Stimulated activated CD4-positive, alpha-beta T cell treated with anti-CD3 and anti-CD28 coated beads, Interleukin-1b, Interleukin-23, amount 100 ng/mL, for 4 hours (primary cell): ENCODE measurements at places on chromosomes 7 and 10.
A peak's percentile ranks its signal among the peaks of the same experiment; 100 is the strongest.

GRCh38 chr7:149310113-149310836 lies 48.3 kb downstream of the ZNF783 start:
- no peak for DNase-seq

DNA sequence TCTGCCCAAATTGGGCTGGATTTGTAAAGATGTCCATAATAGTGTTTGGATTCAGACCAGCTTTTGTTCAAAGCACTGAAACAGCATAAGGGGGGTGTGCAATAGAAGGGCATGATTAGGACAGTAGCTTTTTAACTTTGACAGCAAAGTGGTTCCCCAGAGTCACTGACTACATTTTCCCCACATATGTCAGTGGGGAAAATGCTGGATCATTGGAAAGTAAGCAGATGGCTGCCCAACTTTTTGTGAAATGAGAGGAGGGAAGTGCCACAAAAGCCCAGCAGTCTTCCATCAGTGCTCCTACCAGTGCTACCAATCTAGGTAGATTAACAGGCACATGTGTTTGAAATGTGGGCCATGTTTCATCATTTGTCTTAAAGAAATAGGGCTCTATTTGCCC lies 162.8 kb downstream of the FZD1 start:
- DNase-seq, result no peak

- DNase-seq, result peak; percentile 36
Measured at GRCh38 chr10:122515588-122516231, 44.8 kb upstream of the DMBT1 start.

DNA sequence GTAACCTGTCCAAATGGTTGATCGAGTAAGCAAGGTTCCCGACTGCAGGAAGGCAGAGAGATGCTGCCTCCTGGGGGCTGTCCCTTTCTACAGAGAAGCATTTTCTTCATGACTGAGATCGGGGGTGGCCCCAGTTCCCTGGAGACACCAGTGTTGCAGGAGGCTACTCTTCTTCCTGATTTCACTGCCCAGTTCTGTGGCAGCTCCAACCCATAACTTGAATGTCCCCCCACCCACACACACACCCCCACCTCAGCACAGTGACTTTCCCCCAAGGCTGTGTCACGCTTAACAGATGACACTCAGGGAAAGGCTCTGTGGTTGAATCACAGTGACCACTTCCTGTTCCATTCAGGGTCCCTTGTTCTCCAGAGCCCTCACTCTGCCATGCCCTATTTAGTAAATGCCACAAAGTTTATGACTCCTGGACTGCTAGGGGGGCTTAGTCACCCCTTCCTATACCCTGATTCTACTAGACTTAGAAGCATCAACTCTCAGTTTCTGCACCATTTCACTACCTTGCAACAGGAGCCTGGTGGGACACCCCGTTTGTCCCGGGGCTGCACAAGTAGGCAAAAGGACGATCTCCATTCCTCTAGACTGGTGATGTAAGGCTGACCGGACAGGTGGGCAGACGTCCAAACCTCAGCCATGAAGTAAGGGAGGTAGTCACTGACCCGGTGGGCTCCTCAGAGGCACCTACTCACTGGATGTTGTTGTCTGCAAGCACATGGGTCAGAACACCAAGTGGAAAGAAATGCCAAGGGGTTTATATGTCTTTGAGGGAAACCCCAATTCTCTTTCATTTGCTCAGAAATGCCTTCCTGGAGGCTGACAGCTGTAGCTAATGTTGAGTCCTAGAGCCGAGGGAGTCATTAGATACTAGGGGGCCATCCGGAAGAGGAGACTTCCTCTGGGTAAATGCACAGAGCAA lies 31.3 kb upstream of the SMC3 start:
- peak; percentile 56 for DNase-seq

DNA sequence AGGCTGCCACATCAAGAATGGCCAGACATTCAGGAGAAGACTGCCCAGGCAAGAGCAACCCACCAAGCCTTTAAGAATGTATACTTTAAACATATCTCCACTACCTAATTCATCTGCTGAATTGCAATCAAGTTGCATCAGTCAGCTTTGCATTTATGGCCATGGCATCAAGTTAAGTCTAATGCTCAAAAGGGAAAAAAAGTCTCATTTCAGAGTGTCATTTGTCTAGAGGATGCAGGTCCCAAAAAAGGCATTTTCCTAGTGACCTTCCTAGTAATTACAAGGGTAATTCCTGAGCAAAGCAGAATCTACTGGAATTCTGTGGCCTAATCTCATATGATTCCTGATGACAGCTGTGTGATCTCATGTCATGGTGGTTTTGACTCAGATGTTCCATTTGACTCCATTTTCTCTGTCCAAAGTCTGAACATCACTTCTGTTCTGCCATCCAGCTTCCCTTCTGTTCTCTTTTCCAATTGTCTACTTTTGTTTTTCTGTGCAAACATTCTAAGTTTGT lies 7.3 kb upstream of the CABCOCO1 start:
- no peak for DNase-seq

- DNase-seq, result no peak
Measured at GRCh38 chr7:25455683-25456251, 227.5 kb upstream of the NPVF start.

GRCh38 chr7:98192781-98193457 lies 18.3 kb upstream of the BHLHA15 start:
- DNase-seq, result no peak

DNA sequence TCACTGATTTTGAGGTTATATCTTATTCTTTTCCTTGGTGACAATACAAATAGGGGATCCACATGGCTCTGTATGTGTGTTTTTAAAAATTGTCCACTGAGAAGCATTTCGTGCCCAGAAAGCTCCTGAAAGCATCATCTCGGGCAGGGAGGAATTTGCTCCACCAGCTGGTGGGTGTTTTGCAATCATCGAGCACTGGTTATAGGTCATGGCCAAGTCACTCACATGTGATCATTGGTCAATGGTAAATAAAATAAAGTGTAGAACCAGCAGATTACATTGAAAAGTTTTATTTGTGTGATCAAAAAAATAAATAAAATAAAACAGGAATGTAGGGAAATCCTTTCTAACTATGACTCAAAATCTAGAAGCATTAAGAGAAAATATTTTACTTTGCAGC lies 23.0 kb upstream of the SNX13 start:
- DNase-seq, result no peak

GRCh38 chr10:6148908-6149307 lies 53.8 kb upstream of the PFKFB3 start:
- DNase-seq, result no peak

DNA sequence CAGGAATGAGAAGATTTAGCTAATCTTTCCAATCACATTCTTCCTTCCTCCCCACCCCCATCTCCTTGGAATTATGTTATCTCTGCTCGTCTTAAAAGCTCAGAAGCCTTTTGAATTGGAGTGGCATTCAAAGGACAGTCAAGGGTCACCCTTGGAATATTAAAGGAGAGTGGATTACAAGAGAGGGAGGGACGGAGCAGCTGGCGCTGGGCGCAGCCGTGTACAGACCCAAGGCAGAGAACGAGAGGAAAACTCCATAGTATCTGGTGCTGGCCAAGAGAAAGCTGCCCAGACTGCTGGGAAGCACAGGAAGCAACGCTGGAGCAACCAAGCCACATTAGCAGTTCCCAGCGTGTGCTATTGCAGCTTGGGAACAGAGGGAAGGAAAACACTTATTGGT lies 95.7 kb downstream of the POU6F2 start:
- no peak for DNase-seq

GRCh38 chr10:124993736-124994451 lies 52.0 kb downstream of the ZRANB1 start:
- no peak for DNase-seq

DNA sequence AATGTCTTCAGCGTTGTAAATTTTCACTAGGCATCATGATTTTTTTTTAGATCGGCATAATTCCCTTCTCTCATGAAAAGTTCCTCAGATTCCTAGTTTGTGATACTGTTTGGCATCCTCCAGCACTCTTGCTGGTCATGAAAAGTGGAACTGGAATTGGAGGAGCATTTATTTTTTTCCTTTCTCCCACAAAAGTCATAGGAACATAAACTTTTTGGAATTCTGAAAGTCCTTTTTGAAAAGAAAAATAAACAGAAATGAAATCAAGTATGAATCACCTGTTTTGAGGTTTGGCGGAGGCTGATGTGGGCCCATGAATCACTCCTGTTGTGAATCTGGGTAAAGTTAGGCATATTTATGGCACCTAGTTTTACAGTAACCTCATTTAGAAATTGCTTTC lies 17.7 kb downstream of the CACNB2 start:
- DNase-seq, result no peak

GRCh38 chr7:90713628-90714027 lies 117.5 kb downstream of the CDK14 start:
- no peak for DNase-seq

GRCh38 chr7:131629217-131629882 lies 72.9 kb upstream of the PODXL start:
- DNase-seq, result no peak

DNA sequence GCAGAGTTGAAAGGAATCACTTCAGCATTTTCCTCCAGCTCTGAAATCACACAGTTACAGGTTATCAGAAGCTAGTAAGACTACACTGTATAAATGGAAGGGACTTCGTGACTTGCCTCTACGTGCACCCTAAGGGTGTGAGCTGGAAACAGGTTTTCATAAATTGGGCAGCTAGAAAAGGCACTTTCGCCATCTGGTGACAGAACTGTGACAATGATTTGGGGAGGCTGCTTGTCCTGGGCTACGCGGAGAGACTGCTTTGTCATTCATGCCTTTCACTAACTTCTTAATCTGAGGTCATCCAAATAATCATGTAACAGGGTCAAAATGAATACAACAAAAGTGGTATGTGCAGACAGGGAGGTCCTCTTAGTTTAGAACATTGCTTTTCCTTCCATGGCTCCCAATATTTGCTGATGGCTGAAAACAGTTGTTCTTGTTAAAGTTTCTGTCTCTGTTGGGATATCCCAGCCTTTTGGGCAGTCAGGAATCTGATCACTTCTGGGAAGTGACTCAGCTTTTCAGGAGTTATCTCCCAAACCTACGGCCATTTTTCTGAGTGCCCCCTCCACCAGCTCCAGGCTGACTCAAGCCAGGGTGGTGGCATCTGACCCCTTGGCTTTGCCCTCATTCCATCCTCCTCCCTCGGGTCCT lies 17.8 kb downstream of the VWC2 start:
- no peak for DNase-seq
